Calu3 (cell line): ENCODE measurements at places on chromosomes 4 and X. TPM values are rescaled to one million over a fixed set of nuclear protein-coding genes. Genes with fewer than 3 reads are reported as not detected.

Gene CAMK2D
- total RNA-seq, result 22.1 and 28.3 TPM in 2 replicates

Gene CYSLTR1
- total RNA-seq, result not detected in 2 replicates

Gene SASH3
- not detected in 2 replicates for total RNA-seq

Gene BBS12
- total RNA-seq, result 2.4 TPM in 2 replicates

Gene GABRB1
- not detected in 2 replicates for total RNA-seq

Gene TEX13A
- total RNA-seq, result not detected in 2 replicates

Gene AR
- 0.34 and 0.83 TPM in 2 replicates for total RNA-seq

Gene FHDC1
- total RNA-seq, result 6.0 and 7.8 TPM in 2 replicates

Gene FGA
- total RNA-seq, result 0.34 TPM in 1 of 2 replicates, not detected in the other

Gene MAGEB1
- total RNA-seq, result not detected in 2 replicates

DNA sequence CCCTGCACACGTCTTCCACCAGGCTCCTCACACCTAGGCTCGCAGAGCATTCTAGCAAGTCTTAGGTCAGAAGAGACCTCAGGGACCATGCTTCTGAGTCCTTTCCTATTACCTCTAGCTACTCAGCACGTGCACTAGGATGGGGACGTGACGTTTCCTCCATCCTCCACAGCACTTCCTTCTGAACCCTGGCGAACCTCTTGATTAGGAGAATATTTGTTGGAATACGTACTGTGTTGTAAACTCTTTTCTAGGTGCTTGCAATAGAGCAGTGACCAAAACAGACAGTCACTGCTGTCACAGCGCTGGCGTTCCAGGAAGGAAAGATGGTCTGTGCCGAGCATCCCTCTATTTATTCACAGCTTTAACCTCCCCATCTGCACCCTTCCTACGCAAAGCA lies 12.9 kb upstream of the TENM3 start:
- H3K36me3 ChIP-seq, result peaks cover 3% of the 10 kb centered on the region
- H3K4me1 ChIP-seq, result no peaks in the 10 kb centered on the region
- H3K27me3 ChIP-seq, result no peaks in the 10 kb centered on the region

DNA sequence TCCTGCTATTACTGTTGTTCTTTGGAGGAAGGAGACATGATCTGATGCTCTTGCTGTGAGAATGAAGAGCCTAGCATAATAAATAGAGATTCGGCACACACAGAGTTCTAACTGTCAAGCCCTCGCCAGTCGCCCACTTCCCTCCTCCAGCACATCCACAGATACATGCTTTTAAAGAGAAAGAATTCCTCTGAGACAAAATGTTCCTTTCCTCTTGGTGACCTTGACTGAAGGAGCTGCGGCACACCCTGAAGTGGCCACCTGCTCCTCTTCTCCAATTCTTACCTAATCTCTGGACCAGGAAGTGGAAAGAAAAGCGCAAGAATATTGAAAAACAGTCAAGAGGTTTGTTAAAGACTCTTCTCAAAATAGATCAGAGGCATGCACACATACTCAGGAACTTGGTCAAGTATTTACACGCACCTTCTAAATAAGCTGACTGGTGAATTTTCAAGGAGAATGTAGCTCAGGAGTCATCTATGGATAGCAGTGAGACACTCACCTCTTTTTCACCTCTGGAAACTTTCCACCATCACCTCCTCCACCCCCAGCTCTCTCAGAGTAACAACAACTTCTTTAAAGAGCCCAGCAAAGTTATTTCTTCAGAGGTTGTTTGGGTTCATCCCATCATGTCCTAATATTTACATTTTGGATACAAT lies 95.4 kb downstream of the PARM1 start:
- H3K4me1 ChIP-seq, result peaks cover 10% of the 10 kb centered on the region
- no peak overlapping the region for H3K4me3 ChIP-seq
- peaks cover 4% of the 10 kb centered on the region for H3K36me3 ChIP-seq
- H3K27ac ChIP-seq, result no peak overlapping the region

- no peak overlapping the region for H3K27ac ChIP-seq
- peaks cover 23% of the 10 kb centered on the region for H3K36me3 ChIP-seq
- DNase-seq, result no peak
These were observed 83.4 kb downstream of the TNIP2 start for GRCh38 chr4:2672700-2673099.

GRCh38 chr4:128176643-128177042 lies 111.0 kb downstream of the PGRMC2 start:
- H3K4me1 ChIP-seq, result no peaks in the 10 kb centered on the region
- no peak overlapping the region for H3K4me3 ChIP-seq
- H3K27me3 ChIP-seq, result no peaks in the 10 kb centered on the region

DNA sequence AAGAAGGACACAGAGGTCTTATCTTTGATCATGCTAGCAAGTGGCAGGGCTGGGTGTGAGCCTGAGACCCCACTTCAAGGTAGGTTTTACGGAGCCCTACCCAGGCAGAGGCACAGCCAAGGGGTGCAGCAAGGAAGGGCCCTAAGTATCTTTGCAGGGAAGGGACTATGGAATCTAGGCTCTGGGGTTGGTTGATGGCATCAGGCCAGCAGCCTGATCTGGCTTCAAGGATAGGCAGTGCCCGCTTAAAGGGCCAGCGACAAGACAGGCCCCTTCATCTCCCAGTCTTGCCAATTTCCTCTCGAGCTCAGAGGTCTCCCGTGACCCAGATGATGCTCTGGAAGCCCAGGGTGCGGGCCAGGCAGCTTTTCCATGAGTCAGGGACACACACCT lies 5.8 kb downstream of the ABLIM2 start:
- H3K4me1 ChIP-seq, result no peaks in the 10 kb centered on the region
- no peak for DNase-seq
- no peaks in the 10 kb centered on the region for H3K36me3 ChIP-seq

DNA sequence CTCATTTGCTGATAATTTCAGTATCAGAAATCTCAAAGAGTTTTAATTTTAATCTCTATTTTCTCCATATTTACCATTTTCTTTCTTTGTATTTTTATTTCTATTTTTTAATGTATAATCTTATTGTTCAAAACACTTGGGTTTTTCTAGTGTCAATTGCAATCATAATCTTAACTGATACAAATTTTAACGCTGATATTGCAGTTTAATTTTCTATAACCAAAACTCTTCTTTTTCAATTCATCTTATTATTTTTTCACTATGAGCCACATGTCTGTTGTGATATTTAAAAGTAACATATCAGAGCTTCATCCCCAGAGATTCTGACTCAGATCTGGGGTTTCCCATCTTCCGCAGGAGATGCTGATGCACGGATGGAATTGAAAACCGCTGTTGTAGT lies 16.2 kb downstream of the ADAM29 start:
- no peak for DNase-seq
- no peaks in the 10 kb centered on the region for H3K4me1 ChIP-seq
- H3K27me3 ChIP-seq, result no peaks in the 10 kb centered on the region

DNA sequence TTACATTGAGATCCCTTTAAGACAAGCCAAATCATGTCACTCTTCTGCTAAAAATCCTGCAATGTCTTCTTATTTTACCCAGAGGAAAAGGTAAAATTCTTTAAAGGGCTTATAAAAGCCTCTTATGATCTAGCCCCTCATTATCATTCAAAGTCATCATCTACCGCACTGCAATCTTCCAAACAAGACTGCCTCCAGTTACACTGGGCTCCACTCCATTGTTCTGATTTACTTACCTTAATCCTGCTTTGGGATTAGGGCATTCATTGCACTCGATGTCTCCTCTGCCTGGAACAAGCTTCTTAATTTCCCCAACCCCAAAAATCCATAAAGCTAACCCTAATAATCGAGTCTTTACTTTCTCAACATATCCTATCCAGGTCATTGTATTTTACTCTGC lies 269.1 kb downstream of the PCDH18 start:
- H3K27me3 ChIP-seq, result no peaks in the 10 kb centered on the region
- no peaks in the 10 kb centered on the region for H3K36me3 ChIP-seq
- H3K27ac ChIP-seq, result no peak overlapping the region
- no peak for DNase-seq
- H3K4me1 ChIP-seq, result no peaks in the 10 kb centered on the region

DNA sequence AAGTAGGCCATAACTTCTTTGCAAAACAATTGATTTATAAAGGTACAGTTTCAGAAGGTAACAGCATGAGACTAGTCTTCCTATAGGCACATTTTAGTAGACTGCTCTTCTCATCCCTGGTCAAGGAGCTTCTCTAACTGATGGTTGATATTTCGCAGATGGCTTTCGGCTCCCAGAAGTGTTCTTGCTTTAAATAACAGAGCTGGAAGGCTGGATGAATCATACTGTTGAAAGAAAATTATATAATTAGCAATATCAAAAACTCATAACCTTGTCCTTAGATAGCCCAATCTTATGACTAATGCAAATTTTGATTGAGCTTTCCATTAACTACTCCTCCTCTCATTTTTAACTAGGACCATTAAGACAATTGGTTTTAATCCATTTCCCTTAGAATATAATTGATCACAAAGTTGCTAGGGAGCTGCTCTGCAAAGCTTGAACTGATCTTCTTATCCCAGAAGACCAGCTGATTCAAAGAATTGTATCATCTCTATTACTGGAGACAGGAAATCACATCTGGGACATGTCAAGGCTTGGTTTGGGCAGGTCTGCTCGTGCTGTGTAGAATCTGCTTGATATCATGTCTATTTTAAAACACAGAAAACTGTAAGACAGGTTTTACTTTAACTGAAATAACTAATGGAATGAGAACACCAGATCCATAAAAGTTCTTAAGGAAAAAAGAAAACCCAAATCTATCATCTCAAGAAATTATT lies 38.6 kb downstream of the CENPU start:
- no peak overlapping the region for H3K27ac ChIP-seq
- peaks cover 14% of the 10 kb centered on the region for H3K36me3 ChIP-seq
- H3K4me1 ChIP-seq, result no peaks in the 10 kb centered on the region
- H3K4me3 ChIP-seq, result no peak overlapping the region

GRCh38 chrX:7110821-7111276 lies 36.7 kb upstream of the STS start:
- H3K4me3 ChIP-seq, result no peak overlapping the region
- H3K36me3 ChIP-seq, result no peaks in the 10 kb centered on the region
- peaks cover 25% of the 10 kb centered on the region for H3K4me1 ChIP-seq
- no peak for DNase-seq
- no peaks in the 10 kb centered on the region for H3K27me3 ChIP-seq

GRCh38 chr4:80390178-80390577 lies 54.6 kb downstream of the CFAP299 start:
- no peak for DNase-seq
- no peaks in the 10 kb centered on the region for H3K36me3 ChIP-seq
- H3K4me1 ChIP-seq, result no peaks in the 10 kb centered on the region
- H3K27me3 ChIP-seq, result no peaks in the 10 kb centered on the region
- H3K4me3 ChIP-seq, result no peak overlapping the region

GRCh38 chrX:13732246-13733067 lies 2.0 kb downstream of the TRAPPC2 start:
- H3K27me3 ChIP-seq, result no peaks in the 10 kb centered on the region
- peak overlapping the region; percentile 49 for H3K4me3 ChIP-seq
- H3K4me1 ChIP-seq, result peaks cover 26% of the 10 kb centered on the region
- peaks cover 29% of the 10 kb centered on the region for H3K36me3 ChIP-seq

GRCh38 chr4:119678761-119679160 lies 50.2 kb upstream of the PDE5A start:
- DNase-seq, result no peak
- H3K27ac ChIP-seq, result no peak overlapping the region
- H3K36me3 ChIP-seq, result no peaks in the 10 kb centered on the region

DNA sequence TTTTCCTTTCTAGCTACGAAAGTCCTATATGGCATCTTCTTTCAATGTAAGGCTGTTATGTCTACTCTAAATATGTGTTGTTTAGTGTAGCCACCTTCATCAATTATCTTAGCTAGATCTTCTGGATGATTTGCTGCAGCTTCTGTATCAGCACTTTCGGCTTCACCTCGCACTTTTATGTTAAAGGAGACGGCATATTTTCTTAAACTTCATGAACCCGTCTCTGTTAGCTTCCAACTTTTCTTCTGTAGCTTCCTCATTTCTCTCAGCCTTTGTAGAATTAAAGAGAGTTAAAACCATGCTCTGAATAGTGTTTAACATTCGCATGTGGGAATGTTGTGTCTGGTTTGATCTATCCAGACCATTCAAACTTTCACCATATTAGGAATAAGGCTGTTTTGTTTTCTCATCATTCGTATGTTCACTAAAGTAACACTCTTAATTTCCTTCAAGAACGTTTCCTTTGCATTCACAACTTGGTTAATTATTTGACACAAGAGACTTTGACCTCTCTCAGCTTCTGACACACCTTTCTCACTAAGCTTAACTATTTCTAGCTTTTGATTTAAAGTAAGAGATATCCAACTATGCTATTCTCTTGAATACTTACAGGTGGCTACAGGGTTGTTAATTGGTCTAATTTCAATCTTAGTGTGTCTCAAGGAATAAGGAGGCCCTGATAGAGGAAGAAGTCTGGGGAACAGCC lies 476.8 kb downstream of the GABRG1 start:
- no peak for DNase-seq
- H3K4me1 ChIP-seq, result peaks cover 36% of the 10 kb centered on the region
- H3K27me3 ChIP-seq, result no peaks in the 10 kb centered on the region
- no peaks in the 10 kb centered on the region for H3K36me3 ChIP-seq
- peak overlapping the region; percentile 68 for H3K4me3 ChIP-seq
- peak overlapping the region; percentile 96 for H3K27ac ChIP-seq

DNA sequence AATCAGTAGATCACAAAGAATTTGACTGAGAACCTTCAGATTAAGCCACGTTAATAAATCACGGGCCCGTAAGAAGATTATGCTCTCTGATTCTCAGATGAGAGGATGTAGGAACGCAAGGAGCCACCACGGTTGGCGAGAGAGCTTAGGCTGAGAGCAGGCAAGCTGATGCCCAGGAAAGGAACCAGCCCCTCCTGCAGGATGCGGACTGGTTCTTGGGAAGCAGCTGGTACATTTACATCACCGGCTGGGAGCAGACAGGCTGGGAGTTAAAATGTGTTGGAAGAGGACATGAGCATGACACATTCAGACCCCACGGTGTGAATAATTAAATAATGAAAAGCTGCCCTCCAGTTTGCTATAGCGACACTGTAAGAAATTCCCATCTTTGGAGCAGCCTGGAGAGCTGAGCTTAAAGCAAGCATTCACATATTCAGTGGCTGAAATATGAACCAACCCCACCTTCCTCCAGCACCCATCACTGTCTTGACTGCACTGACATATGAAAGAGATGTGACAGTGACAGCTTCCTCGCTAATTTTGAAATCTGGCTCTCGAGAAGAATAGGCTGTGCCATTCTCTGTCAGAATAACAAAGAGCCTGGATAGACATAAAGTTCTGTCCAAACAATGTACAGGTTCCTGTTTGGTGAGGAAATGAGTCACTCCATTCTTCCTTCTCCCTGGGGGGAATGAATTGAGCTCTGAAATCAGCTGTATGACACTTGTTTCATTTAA lies 33.1 kb downstream of the LNX1 start:
- H3K27me3 ChIP-seq, result no peaks in the 10 kb centered on the region
- H3K36me3 ChIP-seq, result no peaks in the 10 kb centered on the region
- no peak overlapping the region for H3K27ac ChIP-seq
- peaks cover 9% of the 10 kb centered on the region for H3K4me1 ChIP-seq
- no peak overlapping the region for H3K4me3 ChIP-seq

GRCh38 chr4:2415881-2416563 lies 2.4 kb downstream of the ZFYVE28 start:
- no peak for DNase-seq
- H3K27me3 ChIP-seq, result peaks cover 54% of the 10 kb centered on the region
- peaks cover 36% of the 10 kb centered on the region for H3K4me1 ChIP-seq
- H3K27ac ChIP-seq, result no peak overlapping the region

DNA sequence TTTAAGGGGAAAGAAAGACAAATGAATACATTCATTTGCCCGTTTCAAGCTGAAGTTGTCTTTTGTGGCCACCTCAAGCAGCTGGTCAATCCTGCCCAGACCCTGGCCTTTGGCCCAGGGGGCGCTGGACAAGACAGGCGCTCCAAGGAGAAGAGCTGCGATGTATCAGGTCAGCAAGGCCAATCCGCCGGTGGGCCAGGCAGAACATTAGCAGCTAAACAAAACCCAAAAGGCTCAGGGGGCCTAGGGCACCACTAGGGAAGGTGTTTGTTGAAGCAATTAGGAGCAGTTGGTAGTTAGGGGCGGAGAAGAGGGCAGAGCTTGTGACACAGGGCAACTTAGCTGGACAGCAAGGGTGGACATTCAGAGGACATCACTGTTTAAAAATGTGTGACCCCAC lies 60.8 kb upstream of the TMEM33 start:
- H3K4me1 ChIP-seq, result no peaks in the 10 kb centered on the region
- H3K27me3 ChIP-seq, result no peaks in the 10 kb centered on the region
- H3K27ac ChIP-seq, result no peak overlapping the region
- no peak for DNase-seq
- no peaks in the 10 kb centered on the region for H3K36me3 ChIP-seq
